ENCODE measurements at places on chromosomes 2 and 18.

DNA sequence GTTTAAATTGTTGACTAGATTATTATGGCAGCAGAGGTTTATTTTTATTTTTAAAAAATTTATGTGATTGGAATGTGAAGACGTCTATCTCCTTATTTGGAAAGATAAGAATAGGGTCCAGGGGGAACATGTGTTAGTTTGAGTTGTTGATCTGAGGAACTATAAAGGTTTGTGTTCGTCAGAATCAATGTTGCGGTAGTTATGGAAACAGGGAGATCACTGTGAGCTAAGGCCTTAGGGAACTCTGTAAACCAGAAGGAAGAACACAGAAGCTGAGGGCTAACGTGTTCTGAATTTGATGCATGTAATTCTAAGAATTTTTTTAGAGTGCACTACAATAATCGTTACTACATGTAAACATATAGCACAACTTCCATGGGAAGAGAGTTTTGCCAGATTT is 168.5 kb upstream of the ZSWIM2 start:
- DNase-seq = no peak
- no peak overlapping the region for H3K4me3 ChIP-seq
- H3K36me3 ChIP-seq = no peaks in the 10 kb centered on the region
- no peak overlapping the region for H3K27ac ChIP-seq
- no peaks in the 10 kb centered on the region for H3K4me1 ChIP-seq

DNA sequence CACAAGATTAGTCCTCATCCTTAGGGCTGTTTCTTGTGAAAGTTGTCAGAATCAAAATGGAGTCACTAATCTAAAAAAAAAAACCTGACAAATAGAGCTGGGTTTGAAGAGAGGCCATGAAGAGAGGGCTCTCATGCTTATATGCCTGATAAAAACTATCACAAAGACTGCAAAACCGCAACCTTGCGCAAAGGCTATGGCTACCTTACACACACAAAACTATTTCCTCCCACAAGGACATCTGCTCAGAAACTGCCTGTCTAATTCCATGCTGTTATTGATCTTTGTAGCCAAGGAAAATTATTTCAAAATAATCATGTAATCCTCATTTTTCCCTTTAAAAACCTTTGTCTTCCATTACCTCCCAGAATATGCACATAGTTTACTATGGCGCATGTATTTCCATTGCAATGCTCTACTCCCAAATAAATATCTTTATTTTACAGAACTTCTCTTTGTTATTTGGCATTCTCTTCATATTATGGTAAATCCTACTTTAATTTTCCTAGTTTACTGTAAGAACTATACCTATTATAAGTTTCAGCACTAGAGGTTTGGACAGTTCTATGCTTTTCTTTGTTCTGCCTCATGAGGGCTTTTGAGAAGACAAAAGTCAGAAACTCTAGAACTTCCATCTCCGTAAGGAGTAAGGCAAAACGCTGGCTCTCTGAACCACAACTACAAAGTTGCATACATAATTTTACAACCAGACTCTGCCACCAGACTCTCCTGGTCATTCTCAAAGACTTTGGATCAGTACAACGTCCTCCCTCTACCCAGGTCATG is 9.6 kb upstream of the DPYSL5 start:
- no peaks in the 10 kb centered on the region for H3K4me1 ChIP-seq
- peaks cover 14% of the 10 kb centered on the region for H3K27me3 ChIP-seq

DNA sequence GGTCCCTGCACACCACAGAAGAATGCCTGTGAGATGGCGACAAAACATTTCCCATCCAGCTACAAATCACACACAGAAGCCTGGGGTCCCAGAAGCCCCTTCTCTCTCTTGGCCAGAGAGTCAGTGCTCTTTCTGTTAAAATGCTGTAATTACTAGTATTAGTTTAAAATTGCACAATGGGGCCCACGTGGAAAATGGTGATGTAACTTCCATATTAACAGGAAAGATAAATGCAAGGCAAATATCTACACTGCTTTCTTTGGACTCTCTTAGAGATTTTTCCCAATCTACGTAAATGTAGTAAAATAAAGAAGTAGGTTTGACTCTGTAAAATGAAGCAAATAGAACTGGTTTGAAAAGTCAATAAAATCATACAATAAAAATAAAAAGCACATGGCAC is 113.9 kb upstream of the TFCP2L1 start:
- no peak for DNase-seq
- H3K4me1 ChIP-seq = no peaks in the 10 kb centered on the region
- H3K4me3 ChIP-seq = no peak overlapping the region
- peaks cover 24% of the 10 kb centered on the region for H3K36me3 ChIP-seq
- no peak overlapping the region for H3K27ac ChIP-seq
- no peaks in the 10 kb centered on the region for H3K27me3 ChIP-seq

DNA sequence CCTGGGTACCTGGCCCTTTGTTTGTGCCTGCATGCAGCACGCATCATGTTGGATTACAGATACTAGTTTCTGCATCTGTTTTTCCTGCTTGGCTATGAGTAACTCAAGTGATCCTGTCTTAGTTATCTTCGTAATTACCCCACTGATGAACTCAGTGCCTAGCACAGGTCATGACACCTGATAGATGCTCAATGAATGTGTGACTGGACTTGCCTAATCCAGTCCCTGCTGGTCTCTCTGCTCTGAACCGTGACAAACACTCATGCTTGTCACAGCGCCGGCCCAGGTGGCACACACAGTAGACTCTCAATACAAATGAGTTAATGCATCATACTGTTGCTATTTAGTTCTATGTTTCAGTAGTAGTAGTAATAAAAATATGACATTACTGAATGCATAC is 31.2 kb upstream of the NTSR2 start:
- H3K27me3 ChIP-seq = no peaks in the 10 kb centered on the region
- H3K27ac ChIP-seq = no peak overlapping the region
- H3K4me1 ChIP-seq = peaks cover 37% of the 10 kb centered on the region
- H3K36me3 ChIP-seq = no peaks in the 10 kb centered on the region
- H3K4me3 ChIP-seq = no peak overlapping the region
- no peak for DNase-seq

GRCh38 chr18:2471523-2471922 is 99.8 kb downstream of the METTL4 start:
- no peak overlapping the region for H3K4me3 ChIP-seq
- no peaks in the 10 kb centered on the region for H3K4me1 ChIP-seq
- no peak for DNase-seq
- no peaks in the 10 kb centered on the region for H3K36me3 ChIP-seq
- no peaks in the 10 kb centered on the region for H3K27me3 ChIP-seq

DNA sequence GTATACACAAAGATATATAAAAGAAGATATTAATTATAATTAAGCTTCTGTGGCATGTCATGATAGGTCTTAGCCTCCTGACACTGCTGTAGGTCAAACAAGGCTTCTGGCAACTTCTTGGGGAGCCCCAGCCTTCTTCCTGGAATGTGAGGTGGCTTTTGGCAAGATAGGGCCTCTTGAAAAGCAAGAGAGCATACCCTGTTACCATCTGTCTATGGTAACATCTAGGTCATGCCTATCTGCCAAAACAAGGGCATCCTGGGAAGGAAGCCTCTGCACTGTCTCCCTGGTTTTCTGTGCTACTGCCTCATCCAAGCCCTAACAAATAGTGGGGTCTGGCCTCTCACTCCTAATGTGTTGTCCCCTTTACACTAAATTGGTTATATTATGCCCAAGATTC is 70.9 kb downstream of the CCDC148 start:
- no peaks in the 10 kb centered on the region for H3K4me1 ChIP-seq
- no peaks in the 10 kb centered on the region for H3K36me3 ChIP-seq
- H3K27ac ChIP-seq = no peak overlapping the region
- DNase-seq = no peak
- no peak overlapping the region for H3K4me3 ChIP-seq

- no peak overlapping the region for H3K27ac ChIP-seq
- no peak for DNase-seq
- H3K4me1 ChIP-seq = no peaks in the 10 kb centered on the region
- no peaks in the 10 kb centered on the region for H3K27me3 ChIP-seq
- no peaks in the 10 kb centered on the region for H3K36me3 ChIP-seq
These were observed 11.9 kb upstream of the TMEM182 start for GRCh38 chr2:102749938-102750337.

- H3K27me3 ChIP-seq = no peaks in the 10 kb centered on the region
- H3K4me1 ChIP-seq = no peaks in the 10 kb centered on the region
- no peak for DNase-seq
- no peak overlapping the region for H3K27ac ChIP-seq
- H3K36me3 ChIP-seq = no peaks in the 10 kb centered on the region
These were observed 250.2 kb downstream of the OTX1 start for GRCh38 chr2:63300835-63301234.

DNA sequence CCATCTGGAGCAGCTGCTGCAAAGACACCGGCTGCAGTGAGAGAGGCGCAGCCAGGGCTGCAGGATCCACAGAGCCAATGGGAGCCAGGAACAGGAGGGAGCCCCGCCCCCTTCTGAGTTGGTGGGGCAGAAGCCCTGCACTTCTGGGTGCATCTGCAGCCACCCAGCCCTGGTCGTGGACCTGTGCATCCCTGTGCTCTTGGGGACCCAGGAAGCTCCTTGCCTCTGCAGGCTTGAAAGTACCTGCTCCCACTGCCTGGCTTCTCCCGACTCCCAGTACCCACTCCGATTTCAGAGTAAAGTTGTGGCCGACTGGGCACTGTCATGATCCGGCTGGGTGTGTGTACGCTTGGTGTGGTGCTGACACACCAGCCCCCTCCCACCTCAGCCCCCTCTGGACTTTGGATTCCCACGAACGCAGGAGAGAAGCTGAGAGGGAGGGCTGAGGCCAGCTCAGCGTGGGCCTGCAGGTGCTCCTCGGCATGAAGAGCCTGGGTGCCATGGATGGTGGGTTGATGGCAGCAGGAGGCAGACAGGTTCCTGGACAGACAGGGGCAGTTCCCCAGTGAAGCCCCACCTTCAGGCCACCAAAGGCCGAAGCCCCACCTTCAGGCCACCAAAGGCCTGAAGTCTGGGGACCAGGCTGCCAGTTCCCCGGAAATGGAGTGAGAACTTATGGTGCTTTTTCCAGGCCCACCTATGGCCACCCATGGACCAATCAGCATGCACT is 34.9 kb downstream of the LRRTM4 start:
- no peaks in the 10 kb centered on the region for H3K36me3 ChIP-seq
- peak; percentile 14 for DNase-seq
- H3K4me3 ChIP-seq = no peak overlapping the region
- no peaks in the 10 kb centered on the region for H3K27me3 ChIP-seq
- no peaks in the 10 kb centered on the region for H3K4me1 ChIP-seq
- no peak overlapping the region for H3K27ac ChIP-seq

DNA sequence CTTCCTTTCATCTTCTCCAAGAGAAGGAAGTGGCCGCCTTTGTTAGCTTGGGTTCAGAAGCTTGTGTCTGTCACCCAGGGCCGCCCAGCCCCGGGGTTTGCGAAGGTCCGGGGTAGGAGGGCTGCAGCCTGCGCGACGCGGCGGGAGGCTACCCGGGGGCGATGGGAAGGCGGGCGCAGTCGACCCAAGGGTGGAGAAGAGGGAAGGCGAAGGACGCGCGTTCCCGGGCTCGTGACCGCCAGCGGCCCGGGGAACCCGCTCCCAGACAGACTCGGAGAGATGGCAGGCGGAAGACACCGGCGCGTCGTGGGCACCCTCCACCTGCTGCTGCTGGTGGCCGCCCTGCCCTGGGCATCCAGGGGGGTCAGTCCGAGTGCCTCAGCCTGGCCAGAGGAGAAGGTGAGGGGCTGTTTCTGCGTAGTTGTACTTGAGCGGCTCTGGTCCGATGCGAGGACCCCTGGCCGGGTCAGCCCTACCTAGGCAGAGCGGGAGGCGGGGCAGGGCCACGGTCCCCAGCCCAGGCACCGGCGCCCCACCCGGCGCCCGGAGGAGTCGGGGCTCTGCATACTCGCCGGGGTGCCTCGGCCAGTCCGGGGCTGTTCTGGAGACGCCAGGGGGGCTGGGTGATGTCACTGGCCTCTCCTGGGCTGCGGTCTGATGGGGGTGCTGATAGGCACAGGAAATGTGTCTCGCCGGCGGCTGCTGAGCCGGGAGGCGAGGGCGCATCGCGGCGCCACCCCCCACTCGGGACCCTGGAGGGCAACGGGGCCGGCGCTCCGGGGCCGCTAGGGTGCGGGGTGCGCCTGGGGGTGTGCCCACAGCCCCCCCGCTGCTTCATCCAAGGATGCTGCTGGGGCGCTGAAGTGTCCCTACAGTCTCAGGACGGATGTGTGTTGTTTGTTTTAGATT is at the start of gene QPCT:
Gene QPCT, plus strand, starts transcription at position 178 of the 909 bp plus-strand sequence. Its CDS starts 102 bp downstream, at position 280.
- no peaks in the 10 kb centered on the region for H3K27me3 ChIP-seq
- peak within 1 kb of the TSS; percentile 80 for H3K4me3 ChIP-seq
- peak; percentile 95 for DNase-seq
- no peaks in the 10 kb centered on the region for H3K36me3 ChIP-seq

- H3K27me3 ChIP-seq = no peaks in the 10 kb centered on the region
These were observed 44.5 kb downstream of the MYT1L start for GRCh38 chr2:2286592-2286991.

DNA sequence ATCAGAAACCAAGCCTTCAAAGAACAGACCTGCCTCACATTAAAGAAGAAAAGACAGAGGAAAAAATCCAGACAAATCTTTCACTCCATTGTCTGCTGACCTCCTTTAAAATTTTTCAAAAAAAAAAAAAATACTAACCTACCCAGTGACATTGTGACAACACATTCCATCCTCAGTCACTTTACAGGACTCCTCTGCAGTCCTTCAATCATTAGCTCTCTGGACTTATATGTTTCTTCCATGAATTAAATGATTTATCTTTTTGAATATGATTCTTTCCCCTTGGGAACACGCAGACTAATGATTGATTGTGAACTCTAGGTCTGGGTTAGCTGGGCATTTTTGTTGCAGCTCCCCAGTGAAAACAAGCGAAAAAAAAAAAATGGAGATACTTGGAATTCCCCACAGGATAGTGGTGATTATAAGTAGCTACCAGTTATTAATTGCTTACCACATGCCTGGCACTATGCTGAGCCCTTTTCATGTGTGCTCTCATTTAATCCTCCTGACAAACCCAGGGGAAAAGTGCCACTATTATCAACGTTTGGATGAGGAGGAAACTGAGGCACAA is 261.3 kb upstream of the NCKAP5 start:
- no peaks in the 10 kb centered on the region for H3K36me3 ChIP-seq
- H3K27ac ChIP-seq = no peak overlapping the region
- no peaks in the 10 kb centered on the region for H3K4me1 ChIP-seq
- DNase-seq = no peak
- H3K4me3 ChIP-seq = no peak overlapping the region

- no peaks in the 10 kb centered on the region for H3K4me1 ChIP-seq
- no peaks in the 10 kb centered on the region for H3K36me3 ChIP-seq
- H3K27me3 ChIP-seq = no peaks in the 10 kb centered on the region
- H3K4me3 ChIP-seq = no peak overlapping the region
- no peak for DNase-seq
These were observed 163.0 kb upstream of the SPHKAP start for GRCh38 chr2:228344531-228344930.

DNA sequence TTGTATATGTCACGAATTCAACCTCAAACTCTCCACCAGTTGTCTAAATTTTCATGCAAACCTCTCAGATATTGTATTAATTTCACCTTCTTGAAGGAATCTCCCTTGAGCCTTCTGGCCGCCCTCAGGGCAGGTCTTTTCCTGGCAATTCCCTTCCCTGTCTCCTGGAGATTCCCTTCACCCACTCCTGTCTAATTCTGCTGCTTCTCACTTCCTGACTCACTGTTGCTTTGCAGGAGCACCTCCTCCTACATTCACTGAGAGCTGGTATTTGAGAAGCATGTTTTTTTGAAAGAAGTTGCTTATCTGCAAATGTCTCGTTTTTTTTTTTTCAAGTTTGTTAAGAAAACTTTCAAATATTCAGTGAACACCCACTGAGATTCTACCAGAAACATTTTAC is 79.9 kb upstream of the OTOS start:
- peaks cover 15% of the 10 kb centered on the region for H3K4me1 ChIP-seq
- peaks cover 24% of the 10 kb centered on the region for H3K27me3 ChIP-seq
- H3K27ac ChIP-seq = no peak overlapping the region
- H3K4me3 ChIP-seq = no peak overlapping the region
